ENCODE measurements at places on chromosomes 11 and 22.

DNA sequence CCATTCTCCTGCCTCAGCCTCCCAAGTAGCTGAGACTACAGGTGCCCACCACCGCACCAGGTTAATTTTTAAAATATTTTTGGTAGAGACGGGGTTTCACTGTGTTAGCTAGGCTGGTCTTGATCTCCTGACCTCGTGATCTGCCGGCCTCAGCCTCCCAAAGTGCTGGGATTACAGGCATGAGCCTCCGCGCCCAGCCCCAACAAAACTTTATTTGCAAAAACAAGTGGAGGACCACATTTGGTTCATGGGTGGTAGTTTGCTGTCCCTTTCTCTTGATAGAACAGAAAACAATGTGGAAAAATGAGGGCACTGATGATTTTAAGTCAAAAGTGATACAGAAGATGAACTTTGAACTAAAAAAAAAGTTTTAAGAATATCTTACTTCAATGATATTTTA, 121.8 kb upstream of the SERPIND1 start:
- no peak for DNase-seq
- H3K27ac ChIP-seq: no peak overlapping the region
- H3K27me3 ChIP-seq: no peaks in the 10 kb centered on the region
- H3K4me1 ChIP-seq: no peaks in the 10 kb centered on the region

- no peak overlapping the region for H3K4me3 ChIP-seq
- H3K27ac ChIP-seq: no peak overlapping the region
- no peaks in the 10 kb centered on the region for H3K36me3 ChIP-seq
- H3K27me3 ChIP-seq: no peaks in the 10 kb centered on the region
These were observed 302.0 kb upstream of the NARS2 start for GRCh38 chr11:78876676-78877075.

DNA sequence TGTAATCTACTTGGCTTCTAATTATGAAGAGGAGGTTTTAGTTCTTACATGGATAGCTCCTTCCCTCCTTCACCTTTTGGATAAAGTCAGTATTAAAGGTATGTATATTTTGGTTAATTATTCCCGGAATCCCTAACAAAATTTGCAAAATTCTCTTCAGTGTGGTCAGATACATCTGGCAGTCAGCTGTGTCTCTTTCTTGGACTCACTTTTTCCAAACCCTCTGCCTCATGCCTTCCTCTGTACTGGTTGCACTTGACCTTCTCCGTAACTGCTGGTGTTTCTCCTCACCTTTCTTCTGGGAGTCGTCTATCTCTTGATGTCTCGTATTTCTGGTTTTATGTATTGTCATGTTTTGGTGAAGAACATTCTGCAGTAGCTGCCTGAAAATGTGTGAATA, 62.5 kb downstream of the PPP6R3 start:
- no peak overlapping the region for H3K4me3 ChIP-seq
- H3K36me3 ChIP-seq: no peaks in the 10 kb centered on the region
- no peak for DNase-seq
- H3K4me1 ChIP-seq: peaks cover 34% of the 10 kb centered on the region
- no peaks in the 10 kb centered on the region for H3K27me3 ChIP-seq

- no peak overlapping the region for H3K4me3 ChIP-seq
- peak overlapping the region; percentile 74 for H3K27ac ChIP-seq
- H3K36me3 ChIP-seq: no peaks in the 10 kb centered on the region
- H3K27me3 ChIP-seq: no peaks in the 10 kb centered on the region
- no peak for DNase-seq
These were observed 25.3 kb downstream of the SIK2 start for GRCh38 chr11:111627591-111627990.

GRCh38 chr11:45895553-45896259, 10.3 kb downstream of the MAPK8IP1 start:
- no peaks in the 10 kb centered on the region for H3K36me3 ChIP-seq
- H3K4me1 ChIP-seq: peaks cover 11% of the 10 kb centered on the region
- no peak overlapping the region for H3K4me3 ChIP-seq
- H3K27ac ChIP-seq: no peak overlapping the region
- no peak for DNase-seq

DNA sequence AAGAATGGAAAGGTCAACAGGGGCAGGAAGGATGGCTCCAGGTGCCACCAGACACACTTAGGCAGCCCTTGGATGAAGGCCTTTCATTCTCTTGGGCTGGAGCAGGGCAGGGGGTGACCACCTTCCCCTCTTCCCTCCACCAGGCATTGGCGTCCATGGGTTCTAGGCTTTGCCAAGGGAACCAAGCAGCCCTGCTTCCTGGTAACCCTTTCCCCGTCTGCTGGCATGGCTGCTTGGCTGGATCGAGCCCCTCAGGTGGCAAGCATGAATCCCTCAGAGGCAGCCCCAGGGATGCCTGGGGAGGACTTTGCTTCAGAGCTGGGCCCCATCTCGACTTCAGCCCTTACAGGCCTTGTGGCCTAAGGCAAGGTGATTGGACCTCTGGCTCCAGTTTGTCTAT, 185.1 kb upstream of the SYT13 start:
- H3K27ac ChIP-seq: no peak overlapping the region
- no peak for DNase-seq
- no peaks in the 10 kb centered on the region for H3K27me3 ChIP-seq
- no peaks in the 10 kb centered on the region for H3K4me1 ChIP-seq
- no peaks in the 10 kb centered on the region for H3K36me3 ChIP-seq

DNA sequence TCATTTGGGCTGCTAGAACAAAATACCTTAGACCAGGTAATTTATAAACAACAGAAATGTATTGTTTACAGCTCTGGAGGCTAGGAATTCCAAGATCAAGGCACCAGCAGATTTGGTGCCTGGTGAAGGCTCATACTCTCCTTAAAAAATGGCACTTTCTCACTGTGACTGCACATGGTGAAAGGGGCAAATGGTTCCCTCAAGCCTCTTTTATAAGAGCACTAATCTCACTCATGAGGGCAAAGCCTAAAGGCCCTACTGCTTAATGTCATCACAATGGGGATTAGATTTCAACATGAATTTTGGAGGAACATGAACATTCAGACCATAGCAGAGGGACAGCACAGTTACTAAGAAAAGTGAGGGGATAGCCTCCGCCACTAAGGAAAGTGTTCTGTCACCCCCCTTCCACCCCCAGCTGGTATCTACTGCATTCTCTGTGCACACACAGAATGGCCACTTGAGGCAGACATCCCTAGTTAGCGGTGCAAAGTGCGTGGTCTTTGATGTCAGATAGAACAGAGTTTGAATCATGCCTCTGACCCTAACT, 47.2 kb upstream of the CEP295 start:
- no peaks in the 10 kb centered on the region for H3K36me3 ChIP-seq
- no peak for DNase-seq
- H3K4me3 ChIP-seq: no peak overlapping the region
- H3K4me1 ChIP-seq: peaks cover 21% of the 10 kb centered on the region
- H3K27me3 ChIP-seq: no peaks in the 10 kb centered on the region
- H3K27ac ChIP-seq: no peak overlapping the region

DNA sequence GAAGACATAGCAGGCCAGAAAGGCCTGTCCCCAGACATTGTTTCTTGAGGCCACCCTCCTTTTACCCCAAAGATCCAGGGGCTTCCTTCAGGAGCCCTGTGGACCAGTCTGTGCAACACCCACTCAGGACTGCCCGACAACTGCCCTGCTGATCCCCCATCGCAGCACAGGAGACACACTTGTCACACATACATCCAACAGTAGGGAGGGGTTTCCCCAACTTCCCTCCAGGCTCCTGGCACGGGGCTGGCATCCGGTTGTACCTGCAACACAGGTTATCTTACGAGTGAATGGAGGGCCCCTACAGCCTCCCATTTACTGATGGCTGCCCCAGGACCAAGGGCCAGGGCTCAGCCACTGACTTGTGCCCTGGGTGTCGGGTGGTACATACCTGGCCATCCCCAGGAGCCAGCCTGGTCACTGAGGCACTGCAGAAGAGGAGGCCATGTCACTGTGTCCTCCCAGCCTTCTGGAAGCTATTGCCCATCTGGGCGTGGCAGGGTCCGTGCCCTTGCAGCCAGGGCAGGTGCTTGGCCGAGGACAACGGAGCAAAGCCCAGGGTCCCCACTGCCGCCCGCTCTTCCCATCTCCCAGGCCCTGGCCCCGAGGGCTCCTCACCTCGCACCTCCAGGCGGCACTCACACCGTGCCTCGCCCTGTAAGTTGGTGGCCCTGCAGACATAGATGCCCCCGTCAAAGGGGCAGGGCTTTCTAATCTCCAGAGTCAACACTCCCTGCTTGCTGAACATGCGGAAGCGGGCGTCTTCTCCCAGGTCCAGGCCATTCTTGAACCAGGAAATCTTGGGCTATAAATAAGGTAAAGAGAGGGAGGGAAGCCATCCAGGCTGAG, 20.8 kb downstream of the MYBPC3 start:
- no peaks in the 10 kb centered on the region for H3K4me1 ChIP-seq
- peaks cover 10% of the 10 kb centered on the region for H3K36me3 ChIP-seq
- no peaks in the 10 kb centered on the region for H3K27me3 ChIP-seq
- peak; percentile 69 for DNase-seq

DNA sequence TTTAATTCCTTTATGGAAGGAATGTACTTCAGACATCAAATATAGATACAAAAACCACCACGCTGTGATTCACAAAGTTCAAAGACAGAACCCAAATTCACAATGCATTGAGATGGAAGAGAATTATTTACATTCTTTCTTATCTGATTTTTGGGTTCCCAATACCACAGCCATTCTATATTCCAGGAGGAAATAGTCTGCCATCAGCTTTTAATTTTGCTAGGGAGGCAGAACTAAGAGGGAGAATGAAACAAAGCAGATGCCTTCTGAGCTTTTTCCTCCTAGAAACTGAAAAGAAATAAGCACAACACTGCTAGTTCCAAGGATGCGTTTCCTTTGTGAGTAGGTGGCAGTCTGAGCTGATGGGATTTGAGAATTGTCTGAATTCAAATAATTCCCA, 283.0 kb upstream of the NARS2 start:
- H3K4me3 ChIP-seq: no peak overlapping the region
- no peaks in the 10 kb centered on the region for H3K36me3 ChIP-seq
- no peak overlapping the region for H3K27ac ChIP-seq
- no peaks in the 10 kb centered on the region for H3K27me3 ChIP-seq

- H3K27me3 ChIP-seq: no peaks in the 10 kb centered on the region
- no peak overlapping the region for H3K4me3 ChIP-seq
- H3K27ac ChIP-seq: no peak overlapping the region
- H3K4me1 ChIP-seq: no peaks in the 10 kb centered on the region
- no peaks in the 10 kb centered on the region for H3K36me3 ChIP-seq
These were observed 16.3 kb downstream of the KDELR3 start for GRCh38 chr22:38484244-38484643.

DNA sequence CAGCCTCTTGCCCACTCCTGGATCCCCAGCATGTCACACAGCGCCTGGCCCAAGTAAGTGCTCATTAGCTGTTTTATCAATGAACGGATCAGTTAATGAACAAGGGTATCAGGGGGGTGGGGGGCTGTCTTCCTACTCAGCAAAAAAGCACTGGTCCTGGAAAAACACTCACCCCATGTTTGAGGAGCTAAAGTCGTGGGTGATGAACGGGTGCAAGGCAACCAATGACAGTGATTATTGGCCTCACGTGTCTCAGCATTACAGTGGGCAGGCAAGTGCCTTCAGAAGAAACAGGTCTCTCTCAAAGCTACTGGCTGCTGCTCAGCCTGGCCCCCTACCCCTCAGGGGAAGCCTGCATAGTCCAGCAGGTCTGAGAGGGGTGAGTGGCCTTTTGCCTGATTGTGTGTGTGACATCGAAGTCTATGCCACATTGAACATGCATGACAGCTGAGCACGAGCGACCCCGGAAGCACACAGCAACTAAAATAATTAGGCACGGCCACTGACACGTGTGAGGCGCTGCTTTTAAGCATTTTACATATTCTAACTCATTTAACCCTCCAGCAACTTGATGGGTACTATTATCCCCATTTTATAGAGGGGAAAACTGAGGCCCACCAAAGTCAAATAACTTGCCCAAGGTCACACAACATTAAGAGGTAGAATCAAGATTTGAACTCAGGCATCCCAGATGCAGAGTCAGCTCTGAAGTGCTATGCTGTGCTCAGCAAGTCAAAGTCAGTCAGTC, 2.6 kb upstream of the MS4A10 start:
- no peaks in the 10 kb centered on the region for H3K36me3 ChIP-seq
- no peak for DNase-seq
- no peaks in the 10 kb centered on the region for H3K27me3 ChIP-seq
- H3K27ac ChIP-seq: no peak overlapping the region

GRCh38 chr22:41656556-41656955, 32.1 kb downstream of the SNU13 start:
- no peak for DNase-seq
- H3K27ac ChIP-seq: no peak overlapping the region
- no peaks in the 10 kb centered on the region for H3K4me1 ChIP-seq
- no peaks in the 10 kb centered on the region for H3K27me3 ChIP-seq
- H3K4me3 ChIP-seq: no peak overlapping the region

- no peak overlapping the region for H3K4me3 ChIP-seq
- no peaks in the 10 kb centered on the region for H3K4me1 ChIP-seq
- no peak overlapping the region for H3K27ac ChIP-seq
- H3K36me3 ChIP-seq: no peaks in the 10 kb centered on the region
- no peaks in the 10 kb centered on the region for H3K27me3 ChIP-seq
These were observed 70.3 kb downstream of the SOX6 start for GRCh38 chr11:16286095-16286494.

DNA sequence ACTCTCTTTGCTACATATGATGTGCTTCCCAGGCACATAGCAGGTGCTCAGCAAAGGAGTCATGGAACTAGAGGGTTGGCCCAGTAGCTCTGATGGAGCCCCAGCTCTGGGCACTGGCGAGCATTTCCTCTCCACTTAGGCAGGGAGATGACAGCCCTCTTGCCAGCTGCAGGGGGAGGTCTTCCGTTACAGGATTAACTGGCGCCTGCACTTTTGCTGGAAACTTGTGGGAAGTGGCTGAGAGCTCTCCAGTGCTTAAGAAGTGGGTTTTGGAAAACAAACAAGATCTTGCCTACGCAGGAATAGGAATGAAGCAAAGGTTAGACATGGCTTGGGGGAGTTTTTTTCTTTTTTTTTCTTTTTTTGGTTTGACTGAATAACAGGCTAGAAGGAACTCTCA, 75.5 kb downstream of the MICAL2 start:
- H3K36me3 ChIP-seq: peaks cover 3% of the 10 kb centered on the region
- H3K27me3 ChIP-seq: no peaks in the 10 kb centered on the region
- no peaks in the 10 kb centered on the region for H3K4me1 ChIP-seq
- DNase-seq: no peak
- peak overlapping the region; percentile 62 for H3K27ac ChIP-seq

- no peak overlapping the region for H3K4me3 ChIP-seq
- H3K27ac ChIP-seq: peak overlapping the region; percentile 16
- H3K4me1 ChIP-seq: no peaks in the 10 kb centered on the region
- no peaks in the 10 kb centered on the region for H3K27me3 ChIP-seq
- DNase-seq: no peak
- peaks cover 56% of the 10 kb centered on the region for H3K36me3 ChIP-seq
These were observed 31.2 kb downstream of the KMT5B start for GRCh38 chr11:68181719-68182451.

- no peaks in the 10 kb centered on the region for H3K27me3 ChIP-seq
- H3K4me3 ChIP-seq: no peak overlapping the region
These were observed 24.5 kb downstream of the BRD1 start for GRCh38 chr22:49803134-49803533.

Data from transverse colon (tissue), 4 donors.